ENCODE measurements at places on chromosomes 11 and 22.
A peak's percentile ranks its signal among the peaks of the same experiment; 100 is the strongest.

DNA sequence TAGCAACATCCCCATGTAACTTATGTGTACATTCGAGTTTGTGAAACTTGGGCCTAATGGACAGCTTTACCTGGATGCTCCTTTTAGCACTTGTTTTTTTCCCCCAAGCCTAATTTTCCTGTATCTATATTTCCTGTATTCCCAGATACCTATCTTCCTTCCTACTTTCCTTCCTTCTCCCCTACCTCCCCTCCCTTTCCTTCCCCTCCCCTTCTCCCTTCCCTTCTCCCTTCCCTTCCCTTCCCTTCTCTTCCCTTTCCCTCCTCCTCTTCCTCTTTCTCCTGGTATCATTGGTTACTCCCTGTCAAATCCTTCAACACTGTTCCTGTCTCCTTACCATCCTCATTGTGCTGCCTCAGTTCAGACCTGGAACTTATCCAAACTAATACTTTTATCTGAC is 111.8 kb downstream of the HIPK3 start:
- DNase-seq = no peak

GRCh38 chr22:45336971-45337431 is 27.3 kb downstream of the FAM118A start:
- DNase-seq = no peak

- no peak for DNase-seq
Observed at GRCh38 chr11:68460741-68461574, at the start of gene PPP6R3. Gene PPP6R3, plus strand, starts transcription at chr11:68460752. Its CDS starts 76,913 bp downstream, at chr11:68537665.

DNA sequence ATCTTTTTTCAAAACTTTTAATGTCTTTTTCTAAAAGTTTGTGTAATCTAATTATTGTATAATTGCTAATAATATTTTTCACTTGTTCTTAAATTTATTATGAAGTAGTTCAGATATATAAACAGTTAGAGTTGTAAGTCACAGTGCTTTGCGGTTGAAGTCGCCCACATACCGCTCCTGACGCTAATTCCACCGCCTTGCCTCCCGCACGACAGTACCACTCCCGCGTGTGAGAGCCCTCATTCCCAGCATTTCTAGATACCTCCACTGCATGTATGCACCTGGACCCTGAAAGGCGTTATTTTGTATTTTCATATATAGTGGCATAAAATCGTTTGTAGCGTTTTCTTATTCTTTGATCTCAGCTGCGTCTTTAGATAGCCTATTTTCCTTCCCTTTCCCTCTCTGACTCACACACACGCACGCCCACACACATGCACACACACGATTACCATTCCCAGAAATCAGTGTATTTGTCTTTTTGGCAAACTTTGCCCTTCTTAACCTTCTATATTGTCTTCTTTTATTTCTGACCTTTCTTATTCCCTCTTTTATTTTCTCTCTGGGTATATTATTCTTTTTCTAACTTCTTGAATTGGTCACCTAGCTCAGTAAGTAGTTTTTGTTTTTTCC is 56.4 kb upstream of the PITPNB start:
- DNase-seq = no peak

GRCh38 chr11:70944141-70944540 is 308.2 kb downstream of the SHANK2 start:
- DNase-seq = no peak

GRCh38 chr11:2148595-2148994 is 9.4 kb upstream of the IGF2 start:
- no peak for DNase-seq

DNA sequence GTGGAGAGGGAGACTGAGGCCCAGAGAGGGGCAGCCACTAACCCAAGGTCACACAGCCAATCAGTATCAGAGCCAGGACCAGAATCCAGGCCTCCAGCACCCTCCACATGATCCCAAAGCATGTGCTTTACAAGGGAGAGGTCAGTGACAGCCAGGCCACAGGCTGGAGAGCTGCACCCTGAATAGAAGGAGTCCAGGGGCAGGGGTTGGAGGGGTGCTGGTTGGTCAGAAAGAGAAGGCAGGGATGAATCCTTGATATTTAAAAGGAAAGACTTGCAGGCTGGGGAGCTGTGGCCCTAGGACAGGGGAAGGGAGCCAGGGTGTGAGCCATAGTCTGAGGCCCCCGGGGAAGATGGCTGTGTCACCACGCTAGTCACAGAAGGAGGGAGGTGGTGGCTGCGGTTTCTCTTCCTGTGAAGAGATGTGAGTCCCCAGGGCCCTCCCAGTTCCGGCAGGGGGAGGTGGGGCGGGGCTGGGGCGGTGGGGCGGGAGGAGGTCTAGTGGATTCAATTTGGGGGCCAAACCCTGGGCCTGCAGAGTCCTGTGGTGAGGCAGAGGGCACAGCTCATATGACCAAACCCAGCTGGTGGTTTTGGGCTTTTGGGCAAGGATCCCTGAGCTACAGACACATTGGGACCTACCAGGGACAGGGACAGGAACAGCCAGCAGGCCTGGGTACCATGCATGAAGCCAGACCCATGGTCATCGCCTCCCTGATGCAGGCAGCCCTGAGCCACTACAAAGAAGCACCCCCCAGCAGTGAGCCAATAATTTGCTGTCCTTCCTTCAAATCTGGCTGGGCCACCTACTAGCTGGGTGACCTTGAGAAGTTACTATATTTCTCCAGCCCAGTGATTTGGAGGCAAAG is 14.0 kb downstream of the RAC2 start:
- peak; percentile 93 for DNase-seq

DNA sequence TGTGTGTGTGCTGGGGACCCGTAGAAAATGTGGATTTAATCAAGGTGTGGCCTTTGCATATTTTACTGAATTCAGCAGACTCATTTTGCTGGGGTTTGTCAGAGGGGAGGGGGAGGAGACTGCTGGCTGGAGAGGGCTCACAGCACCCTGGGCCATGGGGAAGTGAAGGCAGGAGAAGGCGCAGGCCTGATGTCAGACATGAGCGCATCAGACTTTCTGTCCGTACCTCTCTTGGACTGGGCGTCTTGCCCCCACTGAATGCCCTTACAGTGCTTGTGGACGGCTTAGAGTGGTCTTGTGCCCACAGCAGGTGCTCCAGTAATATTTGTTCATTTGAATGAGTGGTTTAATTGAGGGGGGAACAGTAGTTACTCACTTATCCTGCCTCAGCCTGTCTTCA is 75.2 kb downstream of the TEAD1 start:
- DNase-seq = no peak

DNA sequence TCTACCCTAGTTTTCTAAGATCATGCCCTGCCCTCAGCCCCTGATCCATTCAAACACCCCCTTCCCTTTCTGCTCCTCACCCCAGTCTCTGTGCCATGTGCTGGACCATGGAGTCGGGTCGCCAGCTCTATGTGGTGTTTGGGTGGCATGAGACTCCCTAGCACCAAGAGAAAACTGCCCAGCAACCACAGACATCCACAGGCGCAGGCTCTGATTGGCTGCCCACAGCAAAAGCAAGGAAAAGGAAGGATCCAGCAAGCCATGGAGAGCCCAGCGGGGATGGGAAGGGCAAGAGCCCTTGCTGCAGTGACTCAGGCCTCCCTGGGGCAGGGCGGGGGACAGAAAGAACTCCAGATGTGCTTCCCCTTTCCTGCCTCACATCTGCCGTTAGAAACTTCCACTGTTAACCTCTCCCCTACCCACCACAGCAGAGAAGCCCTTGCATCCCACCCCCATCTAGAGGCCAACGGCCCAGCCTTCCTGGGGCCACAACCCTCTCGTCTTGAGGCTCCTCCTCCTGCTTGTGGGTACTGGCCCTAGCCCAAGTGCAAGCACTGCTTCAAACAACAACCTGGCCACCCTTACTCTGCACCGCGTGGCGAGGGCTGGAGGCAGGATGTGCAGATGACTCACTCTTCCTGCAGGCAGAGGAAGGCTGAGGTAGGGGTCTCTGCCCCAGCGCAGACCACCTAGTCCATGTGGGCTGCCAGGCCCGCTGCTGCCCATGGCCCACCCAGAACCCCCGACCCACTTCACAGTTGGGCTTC is 9.7 kb upstream of the AHNAK start:
- peak; percentile 87 for DNase-seq

GRCh38 chr11:576811-577610 is 741 bp downstream of the PHRF1 start:
- DNase-seq = no peak

GRCh38 chr11:65698205-65698604 is 13.8 kb upstream of the KAT5 start:
- DNase-seq = no peak

- no peak for DNase-seq
Observed at GRCh38 chr11:7383406-7383805, 101.9 kb upstream of the OLFML1 start.

- peak; percentile 95 for DNase-seq
Observed at GRCh38 chr11:61129639-61130523, 27.6 kb downstream of the CD5 start.

DNA sequence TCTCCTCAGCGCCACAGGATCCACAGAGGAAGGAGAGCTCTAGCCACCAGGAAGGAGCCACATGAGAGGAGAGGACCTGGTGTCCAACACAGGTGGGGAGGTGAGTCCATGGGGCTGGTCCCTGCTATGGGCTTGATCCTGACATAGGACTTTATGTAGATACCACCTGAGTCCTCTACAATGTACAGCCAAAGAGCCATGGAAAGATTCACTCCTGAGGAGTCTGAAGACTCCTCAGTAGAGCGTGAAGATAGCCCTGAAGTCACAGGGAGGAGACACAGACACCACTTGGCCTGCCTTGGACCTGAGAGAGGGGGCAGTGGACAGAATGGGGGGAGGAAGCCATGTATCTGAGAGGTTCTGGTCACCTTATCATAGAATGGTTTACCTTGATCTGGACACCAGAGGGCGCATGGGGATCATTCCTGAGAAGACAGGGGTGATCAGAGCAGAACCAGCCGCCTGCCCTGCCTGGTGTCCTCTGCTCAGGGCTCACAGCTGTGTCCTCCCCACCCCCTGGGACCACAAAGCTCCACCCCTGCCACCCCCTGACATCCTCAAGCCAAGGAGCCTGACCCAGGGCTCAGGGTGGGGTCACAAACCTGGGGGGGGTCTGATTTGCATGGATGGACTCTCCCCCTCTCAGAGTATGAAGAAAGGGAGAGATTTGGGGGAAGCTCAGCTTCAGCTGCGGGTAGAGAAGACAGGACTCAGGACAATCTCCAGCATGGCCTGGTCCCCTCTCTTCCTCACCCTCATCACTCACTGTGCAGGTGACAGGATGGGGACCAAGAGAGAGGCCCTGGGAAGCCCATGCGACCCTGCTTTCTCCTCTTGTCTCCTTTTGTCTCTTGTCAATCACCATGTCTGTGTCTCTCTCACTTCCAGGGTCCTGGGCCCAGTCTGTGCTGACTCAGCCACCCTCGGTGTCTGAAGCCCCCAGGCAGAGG is 77.0 kb downstream of the ZNF280B start:
- peak; percentile 80 for DNase-seq

GRCh38 chr22:16961477-16962186 is 46.4 kb downstream of the GAB4 start:
- no peak for DNase-seq

DNA sequence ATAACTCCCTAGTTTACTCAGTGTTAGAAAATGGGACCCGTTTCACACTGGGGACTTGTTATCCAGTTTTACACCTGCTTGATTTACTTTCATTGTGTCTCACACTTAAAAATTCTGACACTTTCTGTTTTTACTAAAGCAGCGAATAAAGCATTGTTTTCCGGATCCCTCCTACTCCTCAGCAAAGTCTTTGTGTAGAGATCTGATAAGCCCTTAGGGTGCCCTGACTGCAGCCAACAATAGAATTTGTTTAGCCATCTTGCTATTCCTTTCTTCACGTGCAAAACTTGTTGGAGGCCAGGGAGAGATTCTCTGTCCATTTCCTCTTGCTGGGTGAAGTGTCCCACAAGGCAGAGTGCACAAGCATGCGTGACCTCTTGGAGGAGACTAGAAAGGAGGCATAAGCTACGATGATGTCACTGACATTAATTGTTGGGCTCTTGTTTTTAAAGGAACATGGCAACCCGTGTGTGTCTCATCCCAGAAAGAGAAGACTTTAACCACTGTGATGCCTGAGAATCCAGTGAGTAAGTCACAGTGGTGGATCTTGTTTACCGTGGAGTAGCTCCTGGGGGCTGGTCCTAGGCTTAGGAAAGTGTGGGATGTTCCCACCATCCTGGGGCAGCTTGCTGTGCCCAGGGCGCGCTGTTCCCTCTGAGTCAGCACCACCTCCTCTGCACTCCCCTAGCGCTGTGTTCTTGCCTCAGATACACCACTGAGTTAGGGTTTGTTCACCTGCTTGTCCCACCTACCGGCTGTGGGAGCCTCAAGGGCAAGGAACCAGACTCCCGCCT is 27.7 kb downstream of the MICAL2 start:
- no peak for DNase-seq

GRCh38 chr11:83072350-83073242 is 899 bp upstream of the RAB30 start:
- no peak for DNase-seq

- DNase-seq = no peak
Observed at GRCh38 chr22:46240506-46240905, 9.6 kb downstream of the CDPF1 start.

DNA sequence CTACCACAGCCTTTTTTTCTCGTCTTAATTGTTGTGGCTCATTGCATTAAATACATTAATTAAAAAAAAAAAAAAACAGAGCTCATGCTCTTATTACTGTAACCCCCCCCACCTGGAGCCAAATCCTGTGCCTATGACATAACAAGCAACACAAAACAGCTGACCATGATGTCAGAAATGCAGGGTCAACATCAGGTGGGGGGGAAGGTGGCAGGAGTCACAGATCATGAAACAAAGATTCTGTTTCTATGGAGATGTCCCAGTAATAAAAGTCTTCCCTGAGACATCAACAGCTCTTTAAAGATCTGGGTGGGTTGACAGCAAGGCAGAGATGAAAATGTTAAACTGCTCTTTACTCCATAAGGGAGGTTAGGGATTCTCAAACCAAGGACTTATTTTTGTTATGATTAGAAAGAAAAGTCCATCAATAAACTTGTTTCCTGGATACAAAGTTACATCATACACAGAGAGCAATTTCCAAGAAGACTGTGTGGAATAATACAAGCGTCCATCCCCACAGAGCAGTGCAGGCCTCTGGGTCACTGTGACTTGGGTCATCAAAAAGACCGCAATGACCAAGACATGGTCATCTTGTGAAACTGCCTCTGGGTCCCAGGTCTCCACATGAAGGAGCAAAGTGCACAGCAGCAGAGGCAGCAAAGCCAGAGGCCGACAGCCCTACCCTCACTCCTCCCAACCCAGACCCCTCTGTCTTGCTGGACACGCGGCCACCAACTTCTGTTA is 42.7 kb upstream of the CYP2D6 start:
- no peak for DNase-seq

DNA sequence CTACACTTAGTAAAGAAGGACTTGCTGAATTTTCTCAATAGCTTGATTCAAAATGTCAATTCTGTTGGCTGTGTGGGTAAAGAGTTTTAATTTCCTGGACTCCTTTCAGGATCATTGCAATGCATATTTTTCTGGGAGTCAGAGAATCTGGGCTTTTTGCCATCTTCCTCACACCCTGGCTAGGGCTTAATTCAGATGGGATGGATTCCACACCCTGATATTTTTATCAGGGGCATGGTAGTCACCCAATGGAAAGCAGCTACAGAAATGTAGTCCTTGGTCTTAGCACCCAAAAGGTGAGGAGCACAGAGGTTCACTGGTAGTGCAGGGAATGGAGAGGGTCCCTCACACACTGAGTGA is 79.3 kb downstream of the SGSM3 start:
- no peak for DNase-seq
